HuH-7 (cell line): ENCODE measurements at places on chromosomes 5 and 9.

DNA sequence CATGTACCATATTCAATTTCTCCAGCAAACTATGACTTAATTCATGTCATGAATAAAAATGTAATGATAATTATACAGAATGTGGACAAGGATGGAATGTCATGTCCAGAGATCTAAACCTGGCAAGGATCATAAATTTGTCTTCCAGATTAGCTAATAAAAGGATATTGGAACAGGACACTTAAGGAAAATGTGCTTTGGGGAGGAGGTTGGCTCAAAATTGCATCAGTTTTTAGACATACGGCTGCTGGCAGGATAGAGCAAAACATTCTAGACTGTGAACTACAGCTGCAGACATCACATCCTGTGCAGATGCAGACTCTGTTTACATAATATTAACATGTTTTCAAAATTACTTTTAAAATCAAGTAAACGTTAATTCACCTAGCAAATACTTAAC lies 248.4 kb downstream of the TLR4 start:
- DNase-seq, result no peak

DNA sequence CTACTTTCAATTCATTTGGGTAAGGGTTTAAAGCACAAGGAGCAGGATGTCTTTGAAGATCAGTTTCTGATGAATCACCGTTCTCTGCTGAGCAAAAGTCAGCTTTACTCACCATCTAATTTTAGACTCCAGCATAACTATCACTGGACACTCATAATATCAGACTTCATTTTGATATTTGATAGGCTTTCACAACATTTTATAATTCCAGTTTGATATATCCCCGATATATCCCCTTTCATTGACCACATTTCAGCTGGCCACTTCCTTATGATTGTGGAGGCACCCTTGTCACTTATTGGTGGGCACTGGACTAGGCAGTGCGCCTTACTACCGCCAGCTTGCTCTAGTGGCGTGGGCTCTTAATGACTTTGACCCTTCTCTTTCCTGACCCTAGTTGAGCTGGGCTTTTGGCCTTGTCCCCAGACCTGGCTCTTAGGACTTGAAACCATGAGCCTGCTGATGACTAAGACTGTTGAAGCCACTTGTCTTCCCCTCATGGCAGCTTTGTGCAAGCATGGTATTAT lies 46.8 kb downstream of the CYSTM1 start:
- DNase-seq, result no peak

GRCh38 chr5:78007233-78007632 lies 231.1 kb upstream of the TBCA start:
- no peak for DNase-seq

DNA sequence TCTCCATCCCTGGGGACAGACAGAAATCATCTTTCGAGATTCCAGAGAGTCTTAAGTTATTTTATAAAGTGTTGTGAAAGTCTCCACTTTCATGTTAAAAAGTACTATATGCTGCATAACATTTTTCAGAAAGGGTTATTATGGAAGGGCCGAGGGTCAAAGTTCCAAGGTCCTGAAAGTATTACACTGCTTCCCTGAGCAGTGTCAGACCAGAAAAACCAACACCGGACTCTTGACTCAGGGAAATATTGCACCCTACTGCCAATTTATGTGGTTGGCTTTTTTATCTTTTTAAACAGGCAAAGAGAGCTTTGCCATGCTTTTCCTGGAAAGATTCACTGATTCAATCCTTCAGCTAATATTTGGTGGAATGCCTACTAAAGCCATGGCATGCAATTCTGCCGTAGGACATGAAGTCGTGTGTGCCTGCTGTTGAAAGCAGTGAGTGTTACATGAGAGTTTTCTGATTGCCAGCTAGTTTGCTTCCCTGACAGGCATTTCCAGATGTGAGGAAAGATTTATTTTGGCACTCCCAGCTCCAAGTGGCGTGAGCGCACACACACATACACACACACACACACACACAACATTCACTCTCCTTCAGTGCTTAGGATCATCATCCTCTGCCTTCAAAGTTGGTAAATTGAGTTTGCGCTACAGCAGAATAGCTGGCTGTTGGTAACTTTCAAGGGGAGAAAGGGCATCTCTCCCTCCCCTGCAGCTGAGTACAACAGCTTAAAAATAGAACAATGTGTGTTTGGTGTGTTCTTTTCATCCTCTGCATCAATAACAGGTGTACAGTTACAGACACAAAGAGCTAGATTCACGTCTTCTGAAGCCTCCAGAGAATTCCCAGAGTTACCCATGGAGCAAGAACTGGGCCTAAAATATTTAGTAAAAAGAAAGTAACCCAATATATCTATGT lies 45.6 kb downstream of the SLC1A3 start:
- no peak for DNase-seq

DNA sequence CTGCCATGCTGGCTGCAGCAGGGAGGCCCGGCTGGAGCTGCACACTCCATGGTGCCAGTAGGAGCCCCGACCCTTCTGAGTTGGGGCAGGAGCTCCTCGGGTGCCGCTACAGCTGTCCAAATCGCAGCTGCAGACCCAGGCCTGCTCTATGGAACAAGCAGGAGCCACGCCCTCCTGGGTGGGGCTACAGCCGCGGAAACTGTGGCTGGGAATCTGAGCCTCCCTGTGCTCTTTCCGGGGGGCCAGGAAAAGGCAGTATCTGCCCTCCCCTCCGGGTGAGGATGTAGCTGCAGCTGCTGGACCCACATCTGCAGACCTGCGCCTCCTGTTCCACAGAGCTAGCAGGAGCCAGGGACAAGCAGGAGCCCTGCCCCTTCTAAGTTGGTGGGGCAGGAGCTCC lies 278.9 kb upstream of the ACTBL2 start:
- DNase-seq, result no peak

GRCh38 chr9:33468215-33468730 lies 5.5 kb downstream of the NOL6 start:
- no peak for DNase-seq

GRCh38 chr9:68609901-68610415 lies 69.3 kb upstream of the TMEM252 start:
- no peak for DNase-seq

GRCh38 chr5:147690595-147690994 lies 91.9 kb downstream of the JAKMIP2 start:
- peak; percentile 44 for DNase-seq

DNA sequence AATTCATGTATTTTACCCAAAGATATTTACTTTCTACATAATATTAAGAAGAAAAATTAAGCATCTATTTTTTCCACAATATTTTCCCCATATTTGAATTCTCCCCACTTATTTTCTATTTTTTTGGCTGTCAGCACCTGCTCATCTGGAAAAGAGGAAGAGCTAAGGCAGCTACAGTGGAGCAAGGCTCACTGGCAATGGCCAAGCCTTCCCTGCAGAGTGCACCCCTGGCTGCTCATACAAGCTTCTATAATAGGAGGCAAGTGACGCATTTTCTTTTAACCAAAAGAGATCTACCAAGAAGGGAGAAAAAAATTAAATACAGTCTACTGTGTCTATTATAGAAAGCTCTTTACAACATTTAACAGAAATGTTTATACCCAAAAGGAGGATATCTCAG lies 72.5 kb downstream of the AUH start:
- DNase-seq, result no peak

DNA sequence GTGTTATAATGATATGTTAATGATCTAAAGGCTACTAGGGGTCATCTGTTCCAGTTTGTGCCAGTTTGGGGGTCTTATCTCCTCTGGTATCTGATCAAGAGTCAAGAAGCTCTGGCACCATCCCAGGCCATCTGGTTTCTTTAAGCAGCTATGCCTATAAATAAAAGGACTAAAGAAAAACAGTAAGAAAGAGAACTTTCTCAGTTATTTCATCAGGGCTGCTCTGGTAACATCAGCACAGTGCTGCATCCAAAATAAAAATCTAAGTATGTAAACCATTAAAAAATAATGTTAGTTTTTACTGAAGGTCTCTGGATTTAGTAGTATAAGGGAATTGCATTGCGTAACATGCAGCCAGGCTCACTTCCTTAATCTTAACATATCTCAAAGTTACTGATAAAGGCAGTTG lies 185.0 kb downstream of the NR2F1-AS1 start:
- no peak for DNase-seq

DNA sequence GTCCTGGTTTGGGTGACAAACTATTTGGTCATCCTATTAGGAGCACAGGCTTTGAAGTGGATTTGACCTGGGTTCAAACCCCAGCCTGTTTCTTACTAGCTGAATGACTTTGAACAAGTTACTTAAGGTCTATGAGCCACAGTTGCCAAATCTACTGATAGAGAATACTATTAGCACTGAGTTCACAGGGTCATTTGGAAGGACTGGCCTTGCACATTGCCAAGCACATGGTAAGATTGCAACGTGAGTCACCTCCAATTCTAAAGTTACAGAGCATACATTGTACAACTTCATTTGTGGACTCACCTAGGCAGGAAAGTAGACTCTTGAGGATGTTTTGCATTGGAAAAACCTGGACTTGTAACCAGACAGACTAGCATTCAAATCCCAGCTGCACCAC lies 38.9 kb downstream of the MFAP3 start:
- no peak for DNase-seq

- DNase-seq, result no peak
Observed at GRCh38 chr5:6659941-6660684, 26.9 kb downstream of the SRD5A1 start.

- no peak for DNase-seq
Observed at GRCh38 chr9:112777914-112778313, 27.4 kb downstream of the SNX30 start.

- DNase-seq, result no peak
Observed at GRCh38 chr9:97364769-97365490, 47.0 kb upstream of the TDRD7 start.

GRCh38 chr9:5820425-5820824 lies 12.5 kb downstream of the ERMP1 start:
- DNase-seq, result no peak

GRCh38 chr9:16848179-16848578 lies 22.3 kb downstream of the BNC2 start:
- no peak for DNase-seq

GRCh38 chr5:57598756-57599155 lies 116.1 kb upstream of the ACTBL2 start:
- DNase-seq, result no peak

- DNase-seq, result no peak
Observed at GRCh38 chr9:16883586-16883985, 13.1 kb upstream of the BNC2 start.

DNA sequence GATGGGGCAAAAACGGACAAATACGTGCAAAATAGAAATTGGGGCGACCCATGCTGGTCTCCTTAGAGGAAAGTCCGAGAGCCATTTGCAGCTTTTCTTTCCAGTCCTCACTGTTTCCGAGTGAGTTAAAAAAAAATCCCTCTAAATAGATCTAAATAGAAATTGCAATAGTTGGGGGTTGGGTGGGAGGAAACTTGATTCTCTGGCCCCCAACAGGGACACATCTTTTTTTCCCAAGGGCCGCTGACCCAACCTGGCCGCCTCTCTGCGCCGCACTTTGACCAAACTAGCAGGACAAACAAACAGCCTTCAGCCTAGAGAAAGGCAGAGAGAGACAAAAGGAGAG lies 2.8 kb upstream of the NKX2-5 start:
- DNase-seq, result peak; percentile 59

DNA sequence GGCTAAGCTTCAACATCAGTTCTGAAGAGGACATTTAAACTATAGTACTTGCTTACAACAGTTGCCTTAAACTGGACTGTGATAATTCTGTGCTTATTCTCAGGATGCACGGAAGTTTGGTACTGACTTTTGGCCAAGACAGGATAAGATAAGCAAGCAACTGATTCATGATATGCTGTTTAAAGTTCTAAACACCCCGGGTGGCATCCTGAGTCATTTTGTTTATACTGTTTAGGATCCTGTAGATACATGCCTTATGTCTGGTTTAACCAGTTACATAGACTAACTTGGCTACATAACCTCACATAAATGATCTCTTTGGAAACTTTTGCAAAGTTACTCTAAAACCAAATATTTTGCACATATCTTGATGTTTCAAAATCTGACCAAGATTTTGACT lies 95.9 kb downstream of the CDH9 start:
- no peak for DNase-seq

DNA sequence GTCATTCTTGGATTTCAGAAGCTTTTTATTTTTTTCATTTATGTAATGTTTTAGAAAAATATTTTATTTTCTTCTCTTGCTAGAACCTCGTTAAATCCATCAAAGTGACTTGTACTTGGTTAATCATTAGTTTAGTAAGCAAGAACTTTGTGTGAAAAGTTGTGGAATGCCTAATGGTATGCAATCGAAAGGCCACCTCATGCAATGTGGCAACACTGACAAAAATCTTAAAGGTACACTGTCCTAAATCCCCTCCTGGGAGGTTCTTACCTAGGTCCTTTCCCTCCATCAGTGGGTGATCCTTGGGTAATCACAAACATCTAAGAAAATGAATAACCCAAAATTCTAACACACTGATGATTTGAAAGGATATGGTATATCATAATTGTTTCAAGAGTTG lies 304.2 kb downstream of the DNAH5 start:
- DNase-seq, result peak; percentile 40

GRCh38 chr5:42719034-42719433 lies 37.6 kb upstream of the CCDC152 start:
- DNase-seq, result no peak

DNA sequence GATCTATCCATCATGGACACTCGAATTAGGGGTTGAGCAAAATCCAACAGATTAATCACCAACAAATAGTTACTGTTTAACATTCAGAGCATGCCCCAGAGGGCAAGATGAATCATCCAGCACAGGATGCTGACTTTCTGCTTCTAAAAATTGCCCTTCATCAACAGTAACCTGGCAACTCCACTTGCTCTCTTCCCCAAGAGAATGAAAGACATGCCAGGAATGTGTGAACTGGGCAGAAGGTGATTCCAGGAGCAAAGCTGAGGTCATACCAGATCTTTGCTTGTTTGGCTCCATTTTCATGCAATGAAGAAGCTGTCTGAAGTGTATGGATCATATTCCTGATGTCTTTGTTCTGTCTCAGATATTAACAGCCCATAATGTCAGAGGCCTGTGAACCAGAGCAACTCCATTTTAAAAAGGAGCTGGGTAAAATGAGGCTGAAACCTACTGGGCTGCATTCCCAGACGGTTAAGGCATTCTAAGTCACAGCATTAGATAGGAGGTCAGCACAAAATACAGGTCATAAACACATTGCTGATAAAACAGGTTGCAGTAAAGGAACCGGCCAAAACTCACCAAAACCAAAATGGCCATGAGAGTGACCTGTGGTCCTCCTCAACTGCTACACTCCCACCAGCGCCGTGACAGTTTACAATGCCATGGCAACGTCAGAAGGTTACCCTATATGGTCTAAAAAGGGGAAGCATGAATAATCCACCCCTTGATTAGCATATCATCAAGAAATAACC lies 2.5 kb upstream of the ZNF367 start:
- DNase-seq, result peak; percentile 67

DNA sequence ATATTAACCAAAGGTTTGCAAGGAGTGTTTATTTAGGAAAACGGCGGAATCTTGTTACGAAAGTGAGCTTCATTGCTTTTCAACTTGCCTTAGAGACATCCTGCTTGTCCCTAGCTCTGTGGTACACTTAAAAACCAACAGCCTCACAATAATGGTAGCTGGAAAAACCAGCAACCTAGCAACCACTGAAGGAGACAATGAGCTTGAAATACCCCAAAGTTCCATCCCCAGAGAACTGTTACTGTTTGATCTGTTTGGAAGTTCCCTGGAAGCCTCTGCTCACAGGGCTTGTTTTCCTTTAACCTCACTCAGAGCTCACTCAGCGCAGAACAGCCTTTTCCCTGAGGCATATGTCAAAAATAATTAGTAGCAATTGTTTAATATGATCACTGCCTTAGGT lies 43.2 kb downstream of the SH3TC2 start:
- no peak for DNase-seq
